ENCODE measurements at places on chromosomes 1 and 21.

- DNase-seq, result no peak
Measured at GRCh38 chr1:201112926-201113325, 700 bp upstream of the CACNA1S start.

GRCh38 chr1:100510451-100510850 is 27.5 kb upstream of the GPR88 start:
- DNase-seq, result no peak

DNA sequence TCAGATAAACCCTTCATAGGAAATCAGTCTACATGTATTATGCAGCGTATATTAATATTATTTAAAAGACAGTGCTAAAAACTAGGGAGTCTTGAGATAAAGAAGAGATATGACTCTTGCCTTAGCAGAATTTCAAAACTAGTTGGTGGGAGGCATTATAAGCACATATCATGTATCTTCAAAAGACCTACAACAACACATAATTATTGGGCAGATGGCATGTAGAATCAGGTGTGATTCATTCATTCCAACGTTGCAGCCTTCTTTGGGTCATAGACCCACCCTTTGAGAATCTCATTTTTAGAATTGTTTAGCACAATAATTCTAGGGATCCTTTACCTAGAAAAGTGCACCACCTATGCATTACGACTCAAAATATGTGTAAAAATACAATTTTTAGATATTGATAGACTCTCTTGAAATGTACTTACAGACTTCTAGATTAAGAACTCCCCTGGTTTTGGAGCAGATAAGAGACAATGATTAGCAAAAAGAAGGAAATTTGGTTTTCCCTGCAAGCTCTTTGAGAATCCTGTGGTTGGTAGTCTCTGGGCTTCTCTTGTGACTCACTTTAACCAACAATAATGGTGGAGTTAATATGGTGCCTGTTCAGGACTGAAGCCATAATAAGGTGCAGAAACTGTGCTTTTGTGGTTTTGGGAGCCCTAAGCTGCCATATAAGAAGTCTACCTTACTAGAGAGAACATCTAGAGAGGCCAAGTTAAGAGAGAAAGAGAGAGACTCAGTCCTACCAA is 85.3 kb upstream of the RGS4 start:
- DNase-seq, result no peak

DNA sequence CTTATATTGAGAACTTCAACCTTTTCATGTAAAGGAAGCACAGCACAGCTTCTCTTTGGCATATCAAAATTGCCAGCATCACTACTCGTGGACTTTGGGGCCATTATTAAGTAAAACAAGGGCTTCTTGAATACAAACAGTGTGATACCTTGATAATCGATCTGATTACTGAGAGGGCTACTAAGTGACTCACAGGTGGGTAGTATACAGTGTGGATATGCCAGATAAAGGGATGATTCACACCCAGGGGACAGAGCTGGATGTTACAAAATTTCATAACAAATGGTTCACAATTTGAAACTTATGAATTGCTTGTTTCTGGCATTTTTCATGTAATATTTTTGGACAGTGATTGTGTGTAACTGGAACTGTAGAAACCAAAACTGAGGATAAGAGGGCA is 15.4 kb downstream of the HDAC1 start:
- DNase-seq, result no peak

- DNase-seq, result no peak
Measured at GRCh38 chr1:24323281-24323680, 4.1 kb downstream of the GRHL3 start.

DNA sequence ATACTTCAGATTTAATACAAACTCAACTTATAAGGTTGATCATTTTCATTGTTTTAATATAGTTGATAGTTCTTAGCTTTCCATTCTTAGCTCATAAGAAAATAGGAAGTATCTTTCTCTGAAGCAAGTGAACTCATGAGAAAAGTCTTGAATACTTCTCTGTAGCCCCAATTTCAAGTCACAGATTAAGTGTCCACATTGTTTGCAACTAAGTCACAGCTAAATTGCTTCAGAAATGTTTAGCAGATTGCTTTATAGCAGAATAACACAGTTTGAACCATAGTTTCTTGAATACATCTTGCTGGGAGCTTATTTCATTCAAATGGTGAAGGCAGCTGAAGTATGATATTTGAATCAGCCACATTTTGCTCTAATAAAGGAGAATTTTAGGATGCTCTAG is 10.6 kb upstream of the PKN2 start:
- no peak for DNase-seq

DNA sequence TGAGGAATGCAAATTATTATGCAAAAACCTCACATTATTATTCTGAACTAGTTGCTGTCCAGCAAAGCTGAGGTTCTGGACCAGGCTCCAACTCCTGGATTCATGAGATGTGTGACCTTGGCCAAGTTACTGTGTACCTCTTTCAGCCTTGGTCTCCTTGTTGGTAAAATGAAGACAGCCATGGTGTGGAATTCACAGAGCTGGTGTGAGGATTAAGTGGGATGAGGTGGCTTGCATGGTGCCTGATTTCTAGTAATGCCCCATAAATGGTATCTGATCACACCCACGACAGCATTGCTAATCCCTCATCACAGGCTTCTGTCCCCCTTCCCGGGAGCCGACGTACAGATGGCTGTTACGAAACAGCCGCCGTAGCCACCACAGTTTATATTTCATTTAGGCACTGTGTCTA is 59.6 kb downstream of the PGBD5 start:
- DNase-seq, result no peak

DNA sequence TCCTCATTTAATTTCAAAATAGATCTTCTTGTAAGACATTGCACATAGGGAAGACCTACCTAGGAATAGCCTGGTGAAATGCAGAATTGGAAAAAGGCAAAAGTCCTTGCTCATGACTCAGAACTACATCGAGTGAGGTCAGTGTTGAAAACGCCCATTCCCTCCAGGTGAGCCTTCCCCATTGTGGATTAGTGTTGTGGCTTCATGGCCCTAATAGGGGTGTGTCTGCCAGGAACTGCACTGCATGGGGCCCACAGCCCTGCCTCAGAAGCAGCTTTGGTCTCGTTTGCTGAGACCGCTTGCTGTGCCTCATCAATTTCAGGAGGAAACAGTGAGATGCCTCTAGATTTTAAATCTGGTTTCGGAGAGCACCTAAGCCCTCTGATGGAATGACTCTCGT is 17.0 kb downstream of the TFF3 start:
- DNase-seq, result no peak

DNA sequence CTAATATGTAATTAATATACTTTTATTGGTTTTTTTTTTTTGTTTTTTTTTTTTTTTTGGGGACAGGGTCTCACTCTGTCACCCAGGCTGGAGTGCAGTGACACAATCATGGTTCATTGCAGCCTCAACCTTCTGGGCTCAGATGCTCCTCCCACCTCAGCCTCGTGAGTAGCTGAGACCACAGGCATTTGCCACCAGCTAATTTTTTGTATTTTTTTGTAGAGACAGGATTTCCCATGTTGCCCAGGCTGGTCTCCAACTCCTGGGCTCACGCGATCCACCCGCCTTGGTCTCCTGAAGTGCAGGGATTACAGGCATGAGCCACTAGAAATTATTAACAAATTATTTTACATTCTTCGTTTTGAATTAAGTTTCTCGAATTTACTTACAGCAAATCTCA is 16.8 kb upstream of the POGZ start:
- DNase-seq, result no peak

DNA sequence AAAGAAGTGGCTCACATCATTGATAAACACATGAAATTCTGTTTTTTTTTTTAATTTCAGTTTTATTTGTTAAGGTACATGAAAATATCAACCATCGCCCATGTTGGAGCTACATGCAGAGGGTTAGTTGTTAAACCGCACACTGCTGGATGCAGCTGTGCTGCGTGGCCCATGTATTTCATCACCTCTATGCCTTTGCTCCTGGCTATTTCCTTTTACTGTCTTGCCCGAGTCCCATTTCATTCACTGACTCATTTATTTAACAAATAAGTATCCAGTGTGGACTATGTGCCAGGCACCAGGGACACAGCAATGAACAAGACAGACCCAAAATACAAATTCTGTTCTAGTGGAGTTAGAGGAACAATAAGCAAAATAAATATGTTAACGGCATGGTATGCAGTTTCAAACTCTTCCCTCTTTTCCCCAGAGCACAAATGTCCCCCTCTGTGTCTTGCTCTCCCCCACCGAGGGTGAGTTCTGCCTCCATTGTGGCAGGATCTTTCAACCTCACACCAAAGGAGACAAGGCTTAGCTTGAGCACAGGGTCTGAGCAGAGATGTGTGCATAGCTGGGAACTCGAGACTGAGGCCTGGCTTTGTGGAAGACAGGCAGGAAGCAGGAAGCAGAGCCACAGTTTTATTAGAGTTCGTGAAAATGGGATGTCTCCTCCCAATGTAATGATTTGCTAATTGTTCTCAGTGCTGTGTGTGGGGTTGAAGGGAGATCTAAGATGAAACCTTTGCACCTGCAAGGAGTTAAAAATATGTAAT is 44.6 kb downstream of the MAN1C1 start:
- no peak for DNase-seq

- DNase-seq, result no peak
Measured at GRCh38 chr1:68166348-68166747, 66.0 kb downstream of the WLS start.

DNA sequence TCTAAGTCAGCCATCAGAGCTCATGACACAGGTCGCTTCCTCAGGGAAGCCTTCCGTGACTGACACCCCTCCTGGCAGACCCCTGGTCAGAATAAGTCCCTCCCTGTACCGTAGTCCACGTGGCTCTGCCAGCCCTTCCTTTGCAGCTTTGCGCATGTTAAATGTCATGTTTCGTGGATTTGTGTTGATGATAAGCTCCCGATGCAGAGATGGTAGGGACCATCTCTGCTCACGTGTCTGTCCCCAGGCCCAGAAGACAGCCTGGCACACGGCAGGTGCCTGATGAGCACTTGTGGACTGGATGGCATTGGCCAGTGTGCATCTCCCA is 75.9 kb downstream of the DHRS3 start:
- no peak for DNase-seq

DNA sequence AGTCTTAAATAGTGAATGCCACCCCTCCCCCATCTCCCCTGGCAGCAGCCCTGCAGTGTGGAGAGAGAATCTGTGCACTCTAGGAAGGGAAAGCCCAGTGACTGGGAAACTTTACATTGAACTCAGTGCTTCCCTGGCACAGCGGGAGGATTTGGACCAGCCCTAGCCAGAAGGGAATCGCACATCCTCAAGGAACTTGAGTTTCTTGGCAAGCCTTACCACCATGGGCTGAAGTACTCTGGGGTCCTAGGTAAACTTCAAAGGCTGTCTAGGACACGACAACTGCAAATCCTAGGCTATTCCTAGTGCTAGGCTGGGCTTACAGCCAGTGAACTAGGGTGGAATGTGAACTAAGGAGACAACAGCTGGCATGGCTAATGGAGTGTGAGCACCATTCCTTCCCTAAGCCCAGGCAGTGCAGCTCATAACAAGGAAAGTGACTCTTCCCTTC is 88.3 kb downstream of the COL24A1 start:
- DNase-seq, result no peak

DNA sequence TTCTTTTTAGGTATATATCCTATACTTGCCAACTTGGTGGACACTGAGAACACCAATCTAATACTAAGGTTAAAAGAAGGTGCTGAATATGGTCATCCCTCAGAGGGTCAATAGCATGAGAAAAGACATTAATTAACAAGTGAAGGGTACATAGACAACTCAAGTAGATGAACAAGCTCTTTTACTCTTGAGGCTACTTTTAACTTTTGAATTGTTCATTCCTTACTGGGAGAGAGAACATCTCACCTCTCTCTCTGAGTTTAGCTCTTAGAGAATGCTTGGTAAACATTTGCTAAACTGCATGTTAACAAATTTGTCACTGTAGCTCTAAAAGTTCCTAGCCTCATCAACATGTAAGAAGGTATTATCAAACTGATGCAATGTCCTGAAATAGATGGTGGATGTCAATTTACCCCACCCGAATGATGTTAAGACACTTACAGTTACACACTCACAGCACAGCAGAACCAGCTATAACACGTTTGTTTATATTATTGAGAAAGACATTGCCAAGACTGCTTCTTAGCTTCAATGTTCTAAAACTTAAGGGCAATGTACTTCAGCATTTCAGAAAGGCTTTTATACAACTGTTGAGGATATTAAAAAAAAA is 35.9 kb downstream of the HEATR1 start:
- no peak for DNase-seq

- no peak for DNase-seq
Measured at GRCh38 chr21:37507716-37508115, 141.1 kb downstream of the DYRK1A start.

DNA sequence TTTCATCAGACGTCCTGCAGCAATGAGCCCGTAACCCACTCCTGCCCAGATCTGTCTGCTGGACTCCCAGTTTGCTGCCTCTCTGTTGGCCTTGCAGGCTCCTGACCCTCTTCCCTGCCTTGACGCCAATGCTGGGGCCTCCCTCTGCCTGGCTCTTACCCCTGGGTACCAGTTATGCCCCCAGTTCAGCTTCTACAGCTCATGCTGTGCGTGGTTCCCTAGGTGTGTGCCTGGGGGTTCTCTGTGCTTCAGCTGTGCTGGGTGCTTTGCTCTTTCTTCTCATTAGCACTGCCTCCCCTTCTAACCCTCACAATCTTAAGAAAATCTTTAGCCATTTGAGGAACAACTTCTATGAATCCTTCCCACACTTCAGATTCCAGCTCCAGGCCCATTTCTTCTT is 151.4 kb downstream of the ZSCAN20 start:
- DNase-seq, result no peak

GRCh38 chr21:45534636-45535331 is 7.5 kb downstream of the SLC19A1 start:
- no peak for DNase-seq

GRCh38 chr1:16151196-16151994 is 4.5 kb downstream of the EPHA2 start:
- no peak for DNase-seq

- DNase-seq, result no peak
Measured at GRCh38 chr21:45977396-45977795, 4.2 kb upstream of the COL6A1 start.

All from NCI-H1436 treated with DMSO at 0.1 percent for 48 hours (cell line).